Fibroblast of the aortic adventitia (primary cell): ENCODE measurements at places on chromosomes 1 and 21. TPM values are rescaled to one million over a fixed set of nuclear protein-coding genes. Genes with fewer than 3 reads are reported as not detected.

The LIN28A gene
- total RNA-seq: not detected in 2 replicates

The TSPAN2 gene
- 0.18 and 2.5 TPM in 2 replicates for total RNA-seq

The KCNE2 gene
- total RNA-seq: not detected in 2 replicates

The ZNF648 gene
- not detected in 2 replicates for total RNA-seq

The GBP5 gene
- under 0.01 TPM in 1 of 2 replicates, not detected in the other for total RNA-seq

The KLF18 gene
- total RNA-seq: not detected in 2 replicates

The VTCN1 gene
- total RNA-seq: not detected in 2 replicates

The INKA2 gene
- 0.27 TPM in 1 of 2 replicates, not detected in the other for total RNA-seq
